GM06990 (cell line): ENCODE measurements at places on chromosomes 2 and 18.

DNA sequence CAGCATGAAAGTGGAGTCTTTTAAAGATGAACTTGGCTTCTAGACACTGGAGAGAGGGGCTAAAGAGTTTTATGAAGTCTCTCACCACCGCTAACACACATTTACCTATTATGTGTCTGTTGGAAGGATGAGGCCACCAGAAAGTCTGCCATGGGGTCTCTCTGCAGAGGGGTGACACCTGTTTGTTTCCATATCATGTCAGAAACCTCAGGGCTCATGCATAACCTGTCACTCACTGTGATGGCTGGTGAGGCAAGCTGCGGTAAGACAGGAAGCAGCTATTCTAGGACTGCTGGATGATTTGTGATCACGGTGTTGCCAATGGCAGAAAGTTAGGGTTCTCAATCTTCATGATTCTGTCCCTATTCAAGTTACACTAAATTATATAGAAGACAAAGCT, 60.8 kb upstream of the DNMT3A start:
- DNase-seq: no peak

- DNase-seq: no peak
Measured at GRCh38 chr2:46814160-46814961, 101.2 kb downstream of the MCFD2 start.

DNA sequence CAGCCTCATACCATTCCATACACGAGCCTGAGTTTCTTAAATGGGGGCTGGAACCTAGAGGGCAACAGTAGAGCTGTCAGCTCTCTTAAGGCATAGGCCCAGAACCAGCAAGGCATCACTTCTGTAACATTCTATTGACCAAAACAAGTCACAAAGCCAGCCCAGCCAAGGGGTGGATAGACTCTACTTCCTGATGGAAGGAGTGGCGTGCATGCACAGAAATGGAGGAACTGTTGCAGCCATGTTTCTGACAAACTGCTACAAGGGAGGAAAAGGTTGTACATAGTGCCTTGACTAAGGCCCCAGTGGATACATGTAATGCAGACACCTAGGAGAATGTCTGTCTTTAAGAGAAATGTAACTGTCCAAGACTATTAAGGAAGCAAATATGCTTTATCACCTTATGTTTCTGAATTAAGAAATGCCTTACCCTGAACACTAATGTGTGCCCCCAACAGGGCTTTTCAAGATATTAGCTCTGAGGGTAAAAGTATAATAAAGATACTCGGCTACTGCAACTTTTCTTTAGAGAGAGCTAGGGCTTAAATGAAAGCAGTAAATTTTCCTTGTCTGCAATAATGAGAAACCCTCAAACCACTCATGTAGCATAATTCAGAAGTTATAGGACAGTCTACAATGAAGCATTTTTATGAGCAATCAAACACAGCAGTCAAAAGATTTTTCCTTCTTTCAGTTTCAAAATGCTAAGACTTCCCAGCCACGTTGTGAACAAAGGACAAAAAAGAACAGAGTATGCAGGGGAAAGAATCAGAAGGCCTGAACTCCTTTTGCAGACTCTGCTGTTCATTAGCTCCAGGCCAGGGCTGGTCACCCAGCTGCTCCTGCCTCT, 35.1 kb upstream of the CDC42EP3 start:
- DNase-seq: no peak

GRCh38 chr2:204794624-204795023, 249.3 kb downstream of the PARD3B start:
- DNase-seq: no peak

DNA sequence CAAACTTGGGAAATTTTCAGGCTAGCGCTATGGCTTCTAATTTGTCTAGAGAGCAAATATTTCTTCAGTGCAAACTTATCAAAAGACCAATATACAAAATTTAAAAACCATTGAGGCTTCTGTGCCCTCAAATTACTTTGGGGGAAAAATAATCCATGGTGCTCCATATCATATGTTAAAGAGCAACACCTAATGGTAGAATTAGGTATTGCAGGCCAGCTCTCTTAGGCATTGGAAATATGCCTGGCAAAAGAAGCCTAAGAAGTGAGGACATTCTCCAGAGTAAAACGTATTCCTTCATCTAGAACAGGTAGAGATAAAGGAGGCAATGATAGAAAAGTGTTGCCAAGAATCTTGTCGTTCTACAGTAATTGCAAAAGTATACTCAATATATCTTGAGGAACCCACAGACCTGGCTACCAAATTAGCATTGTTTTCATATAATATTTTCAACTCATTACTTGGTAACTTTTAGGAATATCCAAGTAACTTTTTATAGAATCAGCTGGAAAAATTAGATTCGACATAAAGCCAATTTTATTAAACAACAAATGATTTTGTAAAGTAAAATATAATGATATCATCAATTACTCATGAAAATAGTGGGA, 401.1 kb downstream of the BCL11A start:
- DNase-seq: no peak

DNA sequence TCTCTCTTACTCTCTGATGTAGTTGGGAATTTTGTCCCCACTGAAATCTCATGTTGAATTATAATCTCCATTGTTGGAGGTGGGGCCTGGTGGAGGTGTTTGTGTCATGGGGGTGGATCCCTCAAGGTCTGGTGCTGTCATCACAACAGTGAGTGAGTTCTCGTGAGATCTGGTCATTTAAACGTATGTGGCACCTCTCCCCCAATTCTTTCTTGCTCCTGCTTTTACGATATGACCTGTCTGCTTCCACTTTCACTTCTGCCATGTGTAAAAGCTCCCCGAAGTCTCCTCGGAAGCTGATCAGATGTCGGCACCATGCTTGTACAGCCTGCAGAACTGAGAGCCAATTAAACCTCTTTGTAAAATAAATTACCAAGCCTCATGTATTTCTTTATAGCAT, 337.8 kb upstream of the CDH2 start:
- no peak for DNase-seq

DNA sequence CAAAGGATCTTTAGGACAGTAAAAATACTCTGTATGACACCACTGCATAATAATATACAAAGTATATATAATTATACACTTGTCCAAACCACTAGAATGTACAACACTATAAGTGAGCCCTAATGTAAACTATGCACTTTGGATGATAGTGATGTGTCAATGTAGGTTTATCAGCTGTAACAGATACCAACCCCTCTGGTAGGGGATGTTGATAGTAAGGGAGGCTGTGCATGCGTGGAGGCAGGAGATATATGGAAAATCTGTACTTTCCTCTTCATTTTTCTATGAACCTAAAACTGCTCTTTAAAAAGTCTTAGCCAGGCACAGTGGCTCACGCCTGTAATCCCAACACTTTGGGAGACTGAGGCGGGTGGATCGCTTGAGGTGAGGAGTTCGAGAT, 37.5 kb upstream of the SP3 start:
- DNase-seq: no peak

DNA sequence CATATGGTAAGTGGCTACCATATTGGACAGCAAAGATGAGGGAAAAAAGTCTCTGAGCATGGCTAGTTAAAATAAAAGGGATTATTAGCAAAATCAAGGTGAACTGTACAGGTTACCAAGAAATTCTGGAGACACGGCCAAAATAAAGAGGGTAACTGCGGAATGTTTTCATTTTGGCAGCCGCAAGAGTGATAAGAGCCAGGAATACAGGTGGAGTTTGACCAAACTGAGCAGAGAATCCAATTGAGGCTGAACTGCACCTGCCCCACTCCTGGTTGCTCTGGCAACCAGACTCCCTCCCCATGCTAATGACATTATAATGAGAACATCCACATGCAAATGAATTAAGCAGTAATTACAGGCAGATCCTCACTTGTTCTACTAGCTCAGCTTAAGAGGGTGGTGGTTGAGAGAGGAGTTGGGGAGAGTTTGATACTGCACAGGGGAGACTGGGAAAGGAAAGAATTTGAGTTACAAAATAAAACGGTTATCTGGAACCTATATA, 18.8 kb upstream of the EPHA4 start:
- no peak for DNase-seq

DNA sequence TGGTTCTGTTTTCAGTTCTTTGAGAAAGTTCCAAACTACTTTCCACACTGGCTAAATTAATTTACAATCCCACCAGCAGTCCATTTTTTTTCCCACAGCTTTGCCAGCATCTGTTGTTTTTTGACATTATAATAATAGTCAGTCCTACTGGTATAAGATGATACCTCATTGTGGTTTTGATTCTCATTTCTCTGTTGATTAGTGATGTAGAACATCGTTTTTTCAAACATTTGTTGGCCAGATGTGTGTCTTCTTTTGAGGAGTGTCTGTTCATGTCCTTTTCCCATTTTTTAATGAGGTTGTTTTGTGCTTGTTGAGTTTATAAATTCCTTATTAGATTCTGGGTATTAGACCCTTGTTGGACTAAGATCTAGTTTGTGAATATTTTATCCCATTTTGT, 376.8 kb upstream of the NT5C1B start:
- DNase-seq: no peak

GRCh38 chr18:12703664-12704063, 822 bp downstream of the PSMG2 start:
- DNase-seq: no peak

GRCh38 chr18:59715966-59716369, 18.7 kb upstream of the CCBE1 start:
- no peak for DNase-seq

GRCh38 chr18:37516361-37516853, 49.2 kb downstream of the CELF4 start:
- no peak for DNase-seq

GRCh38 chr18:37729716-37730115, 164.1 kb upstream of the CELF4 start:
- no peak for DNase-seq

DNA sequence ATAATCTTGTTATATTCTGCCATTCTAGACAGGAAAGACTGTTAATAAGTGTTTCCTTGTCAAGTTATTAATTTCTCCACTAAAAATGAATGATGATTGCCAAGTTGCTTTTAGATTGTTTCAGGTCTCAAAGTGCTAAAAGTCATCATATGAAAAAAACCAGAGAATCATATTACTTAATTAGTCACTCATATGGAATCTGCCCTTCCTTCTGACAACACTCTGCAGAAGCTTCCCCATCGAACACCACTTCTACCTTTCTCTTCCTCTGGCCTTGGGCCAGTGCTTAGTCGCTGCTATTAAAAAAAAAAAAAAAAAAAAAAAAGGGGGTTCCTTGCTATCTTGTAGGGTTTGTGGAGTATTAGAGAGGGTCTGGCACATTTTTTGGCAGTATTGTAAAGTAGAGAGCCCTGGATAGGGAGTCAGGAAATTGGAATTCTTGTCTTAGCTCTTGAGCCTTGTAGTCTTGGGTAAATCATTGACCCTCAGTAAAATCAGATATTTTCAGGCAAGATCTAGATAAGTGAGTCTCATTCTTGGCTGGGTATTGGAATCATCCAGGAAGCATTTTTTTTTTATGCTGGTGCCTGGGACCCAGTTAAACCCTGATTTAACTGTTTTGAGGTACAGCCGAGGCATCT, 141.7 kb upstream of the CCDC68 start:
- DNase-seq: no peak

- no peak for DNase-seq
Measured at GRCh38 chr18:73954268-73954667, 193.4 kb downstream of the FBXO15 start.

GRCh38 chr2:37831081-37831780, 93.9 kb upstream of the RMDN2 start:
- no peak for DNase-seq

- DNase-seq: no peak
Measured at GRCh38 chr2:122851161-122851560, 1095.7 kb downstream of the TSN start.

DNA sequence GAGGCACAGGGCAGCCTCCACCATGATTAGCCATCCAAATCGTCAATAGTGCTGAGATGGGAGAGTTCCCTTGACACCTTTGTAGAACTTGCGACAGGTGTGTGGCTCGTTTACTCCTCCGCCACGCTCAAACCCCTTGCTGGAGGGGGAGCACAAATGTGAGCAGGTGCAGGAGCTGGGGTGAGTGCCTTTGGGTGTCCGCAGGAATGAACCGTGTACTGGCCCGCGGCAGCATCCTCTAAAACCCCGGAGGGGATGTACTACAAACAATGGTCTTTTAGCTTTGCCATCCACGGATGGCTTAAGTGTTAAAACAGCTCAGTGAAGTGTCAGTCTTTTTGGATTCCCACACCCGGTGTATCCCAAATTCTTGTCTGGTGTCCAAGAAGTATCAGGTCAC, 21.4 kb upstream of the TDRD15 start:
- no peak for DNase-seq

- DNase-seq: no peak
Measured at GRCh38 chr2:133411857-133412256, 156.4 kb downstream of the NCKAP5 start.

DNA sequence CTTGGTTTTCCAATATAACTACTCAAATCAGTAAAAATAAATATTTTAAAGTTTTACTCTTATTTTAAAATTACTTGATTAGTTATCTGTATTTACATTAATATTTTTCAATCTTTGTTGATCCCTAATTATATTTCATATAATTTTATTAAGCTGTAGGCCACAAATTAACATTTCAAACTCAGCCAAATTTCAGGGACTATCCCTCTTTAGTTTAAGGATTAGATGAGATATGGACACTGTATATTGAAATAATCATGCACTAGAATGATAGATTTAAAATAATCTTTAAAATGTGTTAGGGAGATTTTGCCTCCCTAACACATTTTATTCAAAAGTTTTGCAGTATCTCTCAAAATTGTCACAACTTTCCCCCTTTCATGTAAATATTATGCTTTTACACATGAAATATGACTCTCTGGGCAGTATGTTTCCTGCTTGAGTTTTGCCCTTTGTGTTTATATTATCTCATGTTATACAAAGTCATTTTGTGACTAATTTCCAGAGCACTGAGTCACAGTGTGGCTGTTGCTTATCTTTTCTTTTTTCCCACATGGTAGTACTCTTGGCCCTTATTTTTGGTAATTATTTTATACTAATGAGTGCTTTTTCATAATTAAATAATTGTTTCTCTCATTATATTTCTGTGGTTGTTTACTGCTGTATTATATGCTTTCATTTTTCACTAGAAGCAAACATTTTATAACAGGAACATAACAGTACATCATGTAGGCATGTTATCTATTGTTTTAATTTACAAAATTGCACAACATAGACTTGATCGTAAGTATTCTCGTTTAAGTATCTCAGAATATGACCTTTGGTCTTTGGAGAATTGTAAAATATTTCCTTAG, 1.2 kb downstream of the TFPI start:
- no peak for DNase-seq

GRCh38 chr2:232214053-232214452, 164.5 kb upstream of the ALPP start:
- DNase-seq: no peak

DNA sequence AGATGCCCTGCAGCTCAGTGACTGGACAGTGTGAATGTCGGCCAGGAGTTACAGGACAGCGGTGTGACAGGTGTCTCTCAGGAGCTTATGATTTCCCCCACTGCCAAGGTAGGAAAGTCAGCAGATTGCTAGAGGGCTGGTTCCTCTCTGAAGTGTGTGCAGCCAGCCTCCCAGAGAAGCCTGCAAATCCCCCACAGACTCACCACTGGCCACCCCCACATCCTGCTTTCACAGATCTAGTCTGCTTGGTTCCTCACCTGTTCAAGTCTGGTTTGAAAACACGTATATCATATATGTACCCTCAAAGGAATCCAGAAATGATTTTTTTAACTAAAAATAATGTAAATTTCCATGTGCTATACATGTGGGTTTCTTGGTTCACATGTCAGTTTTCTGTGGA, 121.1 kb downstream of the LAMA3 start:
- DNase-seq: peak; percentile 15
